Right ventricle myocardium superior (tissue), 1 donor: ENCODE measurements at places on chromosomes 3 and 15.

GRCh38 chr3:122263058-122263457, 62.0 kb upstream of the CSTA start:
- no peak for DNase-seq

DNA sequence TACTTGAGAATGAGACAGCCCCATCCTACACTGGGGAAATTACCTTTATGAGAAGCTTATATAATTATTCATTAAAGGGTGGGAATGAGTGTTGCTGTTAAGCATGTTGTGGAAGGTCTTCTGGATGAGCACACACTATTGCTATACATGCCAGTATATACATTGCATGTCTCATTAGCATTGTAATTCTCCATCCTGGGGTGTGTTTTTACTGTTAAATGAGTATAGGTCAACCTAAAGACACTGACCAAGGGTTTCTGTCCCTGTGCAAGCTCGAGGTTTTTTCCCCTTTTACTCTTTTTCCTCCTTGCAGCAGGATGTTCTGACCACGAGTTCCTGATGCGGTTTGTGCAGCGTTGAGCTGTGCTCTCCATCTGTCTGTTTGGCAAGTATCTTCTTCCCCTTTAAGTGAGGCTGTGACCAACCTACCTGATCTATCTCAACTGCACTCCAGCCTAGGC, 7.2 kb upstream of the IVD start:
- DNase-seq = no peak

- DNase-seq = no peak
These were observed 54.7 kb downstream of the B3GNT5 start for GRCh38 chr3:183307749-183308148.

DNA sequence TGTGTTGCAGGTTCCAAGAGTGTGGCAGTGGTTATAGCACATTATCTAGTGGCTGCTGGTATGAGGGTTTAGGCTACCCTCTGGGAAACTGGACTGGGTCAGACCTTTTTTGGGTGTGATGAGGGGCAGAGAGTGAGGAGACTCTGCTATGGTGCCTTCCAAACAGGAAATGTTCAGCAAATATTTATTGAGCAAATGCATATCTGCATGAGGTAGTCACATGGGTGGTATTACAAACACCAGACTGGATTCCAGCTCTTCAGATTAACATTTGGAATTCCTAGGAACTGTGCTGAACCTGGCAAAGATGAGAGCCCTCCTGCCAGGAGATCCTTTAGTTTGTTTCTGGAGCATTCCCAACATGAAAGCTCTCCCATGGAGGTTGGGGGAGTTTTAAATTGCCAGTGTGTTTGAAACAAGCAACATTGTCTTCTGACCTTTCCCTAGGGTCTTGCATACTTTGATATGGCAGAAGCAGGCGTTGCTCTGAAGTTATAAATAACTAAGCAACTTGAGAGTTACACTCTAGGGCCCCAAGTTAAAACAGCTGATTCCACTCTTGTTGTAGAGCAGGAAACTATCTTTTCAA, 341.2 kb upstream of the C2CD4B start:
- no peak for DNase-seq

DNA sequence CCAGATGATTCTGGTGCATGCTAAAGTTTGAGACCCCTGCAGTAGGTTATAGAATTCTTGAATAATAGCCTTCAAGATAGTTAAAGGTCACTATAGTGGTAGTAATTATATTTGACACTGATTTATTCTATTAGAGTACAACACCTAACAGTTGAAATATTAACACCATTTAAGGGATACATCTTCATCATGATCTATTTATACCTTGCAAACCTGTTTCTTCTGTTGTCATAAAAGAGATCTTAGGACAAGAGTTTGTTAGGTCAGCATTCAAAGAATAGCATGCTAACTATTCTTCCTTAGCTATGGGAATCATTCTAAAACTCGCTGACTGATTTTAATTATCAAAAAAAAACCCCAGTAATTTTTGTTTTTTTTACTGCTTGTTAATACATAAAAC, 46.5 kb downstream of the TSC22D2 start:
- no peak for DNase-seq

DNA sequence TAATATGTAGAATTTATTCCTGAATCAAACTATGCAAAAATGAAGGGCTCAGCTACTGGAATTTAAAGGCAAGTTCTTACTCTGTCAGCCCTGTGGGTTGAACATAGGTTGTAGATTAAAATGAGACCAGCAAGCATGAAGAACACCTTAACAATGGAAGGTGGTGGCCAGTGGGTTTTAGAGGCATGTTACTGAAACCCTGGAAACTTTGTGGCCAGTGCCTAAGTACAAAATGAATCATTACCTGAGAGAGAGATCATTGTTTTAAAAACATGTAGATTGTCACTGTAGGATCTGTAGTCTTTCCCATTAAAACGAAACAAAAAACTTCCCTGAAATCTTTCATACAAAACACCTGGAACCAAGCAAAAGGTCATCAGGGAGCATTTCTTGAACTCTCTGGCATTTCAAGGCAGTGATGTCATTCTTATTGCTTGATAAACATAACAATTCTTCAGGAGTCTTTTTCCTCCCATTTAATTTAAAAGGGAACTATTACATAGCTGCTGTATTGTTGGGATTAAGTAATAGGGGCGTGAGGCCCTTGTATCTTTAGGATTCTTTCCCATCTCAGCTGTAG, 51.8 kb downstream of the TMEM108 start:
- DNase-seq = no peak

- no peak for DNase-seq
These were observed 473.8 kb downstream of the TAFA4 start for GRCh38 chr3:68458581-68458980.

DNA sequence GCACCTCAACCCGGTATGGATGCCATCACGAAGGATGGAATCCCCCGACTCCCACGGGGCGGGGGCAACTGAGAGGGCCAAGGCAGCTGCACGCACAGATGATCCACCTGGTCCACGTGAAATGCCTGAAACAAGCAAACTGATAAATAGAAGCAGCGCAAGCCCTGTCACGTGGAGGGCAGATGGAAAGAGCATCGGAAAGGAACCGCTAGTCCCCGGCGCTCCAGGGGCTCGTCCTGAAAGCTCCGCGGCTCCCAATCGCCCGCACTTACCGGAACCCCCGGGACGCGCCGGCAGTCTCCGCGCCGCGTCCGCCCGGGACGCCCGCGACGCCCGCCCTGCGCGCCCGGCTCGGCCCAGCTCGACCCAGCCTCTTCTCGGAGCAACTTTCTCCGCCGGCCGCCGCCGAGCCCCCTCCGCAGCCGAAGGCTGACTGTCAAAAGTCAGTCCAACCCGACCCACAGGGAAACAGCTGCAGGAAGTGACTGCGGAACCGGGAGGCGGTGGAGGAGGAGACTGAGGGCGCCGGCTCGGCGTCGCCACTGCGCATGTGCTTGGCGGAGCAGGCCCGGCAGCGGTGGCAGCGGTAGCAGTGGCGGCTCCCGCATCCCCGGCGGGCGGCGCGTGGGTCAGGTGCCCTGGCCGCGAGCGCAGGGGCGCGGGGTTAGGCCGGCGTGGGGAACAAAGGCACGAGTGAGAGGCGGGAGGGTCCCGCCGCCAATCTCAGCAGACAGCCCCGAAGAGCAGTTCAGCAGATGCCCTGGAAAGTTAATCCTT, at the start of gene ZMAT3:
TSS of gene ZMAT3 (minus strand) at position 487 of the 777 bp plus-strand sequence. CDS start 4,057 bp downstream, outside the sequence.
- DNase-seq = peak; percentile 94

DNA sequence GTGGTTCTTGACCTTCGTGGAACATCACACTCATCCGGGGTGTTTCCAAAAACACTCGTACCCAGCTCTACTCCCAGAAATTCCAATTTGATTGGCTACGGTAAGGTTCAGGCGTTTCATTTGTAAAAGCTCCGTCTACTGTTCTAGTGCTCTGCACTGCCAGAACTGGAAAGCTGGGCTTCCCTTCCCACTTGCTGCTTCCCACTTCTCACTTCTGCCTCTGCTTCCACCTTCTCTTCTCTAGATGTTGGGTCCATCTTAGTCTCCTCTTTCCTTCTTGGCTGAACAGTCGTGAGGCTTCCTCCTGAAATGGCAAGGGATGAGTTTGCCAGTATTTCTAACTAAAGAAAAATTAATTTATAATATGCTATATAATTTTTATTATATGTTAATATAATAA, 29.8 kb upstream of the RHCG start:
- DNase-seq = no peak

DNA sequence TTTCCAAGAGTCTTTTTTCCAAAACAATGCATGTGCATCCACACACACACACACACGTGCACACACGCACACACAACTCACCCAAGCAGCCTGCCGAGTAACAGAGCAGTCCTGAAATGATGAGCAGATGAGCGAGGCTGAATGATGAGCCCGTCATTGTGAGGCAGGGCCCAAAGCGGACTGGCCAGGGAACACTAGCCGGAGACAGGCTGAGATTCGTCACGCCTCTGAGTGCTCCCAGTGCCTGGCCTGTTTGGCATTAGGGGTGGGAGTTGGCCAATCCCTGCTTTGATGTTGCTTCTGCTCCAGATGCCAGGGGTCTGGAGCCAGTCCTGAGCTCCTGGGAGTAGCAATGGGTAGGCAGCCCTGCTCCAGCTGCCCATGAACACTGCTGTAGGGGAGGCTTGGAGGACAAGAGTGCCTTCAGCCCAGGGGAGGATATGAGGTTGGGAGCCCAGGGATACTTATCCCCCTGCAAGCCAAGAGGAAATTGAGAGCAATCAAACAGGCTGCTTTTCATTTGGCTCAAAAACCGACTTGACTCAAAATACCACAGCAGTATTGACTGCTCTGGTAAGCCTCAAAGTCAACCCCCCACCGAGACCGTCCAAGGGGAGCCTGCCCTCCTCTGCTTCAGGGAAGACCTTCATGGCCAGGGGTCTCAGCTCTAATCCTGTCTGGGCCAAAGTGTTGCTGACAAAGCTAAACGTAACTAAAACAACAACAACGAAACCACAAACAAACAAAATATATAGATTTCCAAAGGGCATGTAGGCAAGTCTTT, 22.9 kb downstream of the COLQ start:
- no peak for DNase-seq

GRCh38 chr15:38854506-38854905, 289.9 kb upstream of the RASGRP1 start:
- no peak for DNase-seq

DNA sequence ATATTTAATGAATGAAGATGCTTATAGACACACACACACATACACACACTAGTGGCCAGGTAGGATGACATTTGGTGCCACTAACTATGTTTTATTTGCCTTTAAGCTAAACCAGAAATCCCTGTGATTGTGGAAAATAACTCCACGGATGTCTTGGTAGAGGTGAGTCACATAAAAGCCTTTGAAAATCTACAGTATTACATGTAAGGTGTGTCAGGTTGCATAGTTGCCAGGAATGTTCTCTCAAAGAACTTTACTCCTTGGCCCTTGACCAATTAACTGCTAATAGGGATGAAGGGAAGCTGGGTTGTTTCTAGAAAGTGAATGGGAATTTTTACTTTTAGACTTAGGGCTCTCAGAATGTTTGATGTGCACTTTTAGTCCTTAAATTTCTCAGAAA, 9.9 kb downstream of the ZBED2 start:
- DNase-seq = no peak

DNA sequence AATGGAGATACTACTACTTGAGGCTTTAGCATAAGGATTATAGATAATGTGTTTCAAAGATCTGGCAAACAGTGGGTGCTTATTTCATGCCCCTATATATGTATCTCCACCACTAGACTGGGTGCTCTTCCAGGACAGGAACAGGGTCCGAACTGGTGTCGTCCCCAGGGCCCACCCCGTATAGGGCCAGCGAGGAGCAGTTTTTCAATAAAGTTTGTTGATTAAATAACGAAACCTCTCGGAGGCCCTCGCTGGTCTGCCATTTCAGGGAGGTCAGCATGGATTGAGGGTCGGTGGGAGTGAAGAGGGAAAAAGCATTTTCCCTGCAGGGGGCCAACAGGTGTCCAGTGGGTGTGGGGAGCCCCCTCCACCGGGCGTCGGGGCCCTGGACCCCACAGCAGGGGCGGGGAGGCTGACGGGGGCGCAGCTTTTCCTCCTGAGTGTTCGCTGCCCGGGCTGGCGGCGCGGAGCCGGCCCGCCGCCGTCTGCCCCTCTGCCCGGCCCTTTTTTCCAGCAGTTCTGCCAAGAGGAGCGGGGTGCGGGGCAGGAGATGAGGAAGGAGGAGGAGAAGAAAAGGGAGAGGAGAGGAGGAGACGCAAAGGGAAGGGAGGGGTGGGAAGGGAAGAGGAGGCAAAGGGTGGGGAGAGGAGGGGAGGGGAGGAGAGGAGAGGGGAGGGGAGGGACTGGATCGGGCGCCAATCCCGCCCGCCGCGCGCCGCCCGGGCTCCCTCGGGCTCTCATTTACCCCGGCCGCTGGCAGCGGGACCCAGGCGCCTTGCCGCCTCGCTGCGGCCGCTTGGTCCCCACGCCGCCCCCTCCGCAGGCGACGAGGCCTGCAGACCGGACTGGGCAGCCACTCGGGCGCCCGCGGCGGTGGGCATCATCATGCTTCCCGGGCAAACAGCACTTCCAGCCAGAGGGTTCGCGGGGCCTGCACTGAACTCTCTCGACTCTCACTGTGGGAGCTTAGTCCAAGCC, 66.3 kb downstream of the ISG20 start:
- DNase-seq = peak; percentile 55

DNA sequence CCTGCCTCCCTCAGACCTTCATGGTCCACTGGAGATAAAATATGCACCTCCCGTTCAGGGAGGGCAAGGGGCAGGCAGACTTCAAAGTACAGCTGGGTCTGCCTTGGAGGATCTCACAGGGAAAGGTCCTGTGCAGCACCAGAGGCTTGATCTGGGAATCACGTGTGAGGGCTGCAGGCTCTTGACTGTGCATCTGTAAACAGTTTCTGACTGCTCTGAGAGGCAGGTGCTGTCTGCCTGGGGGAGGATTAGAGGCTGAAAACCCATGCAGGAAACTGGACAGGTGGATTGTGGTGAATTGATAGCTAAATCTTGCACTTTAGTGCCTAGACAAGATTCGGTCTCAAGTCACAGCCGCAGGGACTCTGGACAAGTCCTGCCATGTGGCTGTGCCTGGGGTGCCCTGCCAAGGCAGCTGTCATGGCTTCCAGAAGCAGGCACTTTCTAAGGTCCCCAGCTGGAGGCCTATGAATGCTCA, 239.3 kb downstream of the EPHB1 start:
- no peak for DNase-seq

DNA sequence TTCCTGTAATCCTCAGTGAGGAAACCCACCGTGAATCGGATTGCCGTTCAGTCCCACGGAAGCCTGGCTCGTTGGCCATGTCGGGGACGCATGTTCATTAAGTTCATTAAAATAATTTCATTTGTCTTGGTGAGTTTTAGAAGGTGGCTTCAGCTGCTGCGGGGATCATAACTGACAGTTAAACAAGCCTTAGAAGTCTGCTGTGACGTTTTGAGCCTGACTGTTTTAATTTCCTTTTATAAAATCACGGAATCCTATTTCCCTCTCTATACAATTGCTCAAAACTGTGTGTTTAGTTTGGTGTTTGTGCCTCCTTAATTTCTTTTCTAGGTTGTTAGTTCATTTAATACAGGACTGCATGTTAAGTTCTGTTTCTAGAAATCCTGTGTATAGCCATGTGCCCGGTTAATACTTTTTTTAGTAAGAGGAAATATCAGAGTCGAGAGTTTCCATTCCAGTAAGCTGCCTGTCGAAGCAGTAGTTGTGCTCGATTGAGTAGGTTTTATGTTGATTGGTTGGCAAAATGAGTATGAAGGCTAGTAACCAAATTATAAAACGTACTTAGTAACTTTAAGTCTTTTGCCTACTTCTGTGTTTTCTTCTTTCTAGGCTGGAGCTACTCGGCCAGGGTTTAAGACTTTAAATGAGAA, 705 bp downstream of the NIPA2 start:
- DNase-seq = no peak

GRCh38 chr3:38658841-38659240, 9.4 kb upstream of the SCN5A start:
- no peak for DNase-seq

- no peak for DNase-seq
These were observed 144.1 kb downstream of the ALDH1A2 start for GRCh38 chr15:57921371-57921770.

GRCh38 chr3:4320096-4320911, 17.1 kb downstream of the SETMAR start:
- DNase-seq = no peak
